ENCODE measurements at places on chromosomes 1 and 21. TPM values are rescaled to one million over a fixed set of nuclear protein-coding genes. Genes with fewer than 3 reads are reported as not detected.

Gene CAMK2N1
- total RNA-seq, result 27.9 TPM

Gene SIM2
- total RNA-seq, result 0.38 TPM

Gene C1QA
- total RNA-seq, result 24.1 TPM

Gene FCRLA
- not detected for total RNA-seq

Gene RORC
- 1.6 TPM for total RNA-seq

Gene SFN
- 8.5 TPM for total RNA-seq

Measured in camera-type eye (tissue), 1 donor.